Activated CD4-positive, alpha-beta T cell treated with anti-CD3 and anti-CD28 coated beads, Interleukin-2, Interleukin-6, amounts not matched to agents 100 ng/mL and 50 ng/mL, durations not matched to agents 16 hours and 8 hours (primary cell): ENCODE measurements at places on chromosomes 2 and 18.

DNA sequence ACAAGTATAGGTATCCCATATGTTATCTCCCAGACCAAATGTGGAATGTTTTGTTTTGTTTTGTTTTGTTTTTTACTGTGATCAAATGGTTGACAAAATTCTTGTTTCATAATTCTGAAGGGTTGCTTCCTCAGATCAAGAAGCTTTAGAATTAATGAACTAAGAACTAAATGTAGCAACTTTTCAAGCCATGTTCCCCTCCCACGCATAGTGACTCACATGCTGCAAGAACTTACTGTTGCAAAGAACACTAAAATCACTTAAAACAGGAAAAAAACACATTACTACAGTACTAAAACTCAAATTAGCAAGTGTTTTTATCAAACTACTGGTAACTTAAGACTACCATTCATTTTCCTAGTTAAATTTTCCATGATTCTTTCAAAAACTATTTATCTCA is 30.6 kb downstream of the HNRNPLL start:
- no peak for DNase-seq

DNA sequence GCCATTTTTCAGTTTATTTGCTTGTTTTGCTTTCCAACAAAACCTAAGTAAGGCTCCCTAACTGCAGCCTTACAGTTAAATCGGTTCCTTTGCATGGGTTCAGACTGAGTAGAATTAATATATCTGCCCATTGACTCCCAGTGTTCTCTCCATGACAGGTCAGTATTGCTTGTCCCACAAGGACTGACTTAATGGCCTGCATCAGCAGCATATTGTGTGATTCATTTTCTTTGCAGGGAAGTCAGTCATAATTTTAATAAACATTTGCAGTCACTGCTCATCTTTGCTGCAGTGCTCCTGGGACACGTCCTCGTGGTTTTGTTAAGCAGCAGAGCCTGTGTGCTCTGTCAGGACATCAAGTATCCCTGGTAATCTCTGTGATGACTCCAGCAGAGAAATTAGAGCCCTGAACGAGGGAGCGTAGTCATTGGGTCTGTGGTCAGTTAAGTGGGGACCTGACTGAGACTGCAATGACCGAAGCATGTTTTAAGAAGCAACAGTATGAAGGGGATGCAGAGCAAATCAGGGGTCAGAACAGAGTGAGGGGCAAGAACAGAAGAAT is 93.3 kb downstream of the CDH20 start:
- DNase-seq, result no peak

DNA sequence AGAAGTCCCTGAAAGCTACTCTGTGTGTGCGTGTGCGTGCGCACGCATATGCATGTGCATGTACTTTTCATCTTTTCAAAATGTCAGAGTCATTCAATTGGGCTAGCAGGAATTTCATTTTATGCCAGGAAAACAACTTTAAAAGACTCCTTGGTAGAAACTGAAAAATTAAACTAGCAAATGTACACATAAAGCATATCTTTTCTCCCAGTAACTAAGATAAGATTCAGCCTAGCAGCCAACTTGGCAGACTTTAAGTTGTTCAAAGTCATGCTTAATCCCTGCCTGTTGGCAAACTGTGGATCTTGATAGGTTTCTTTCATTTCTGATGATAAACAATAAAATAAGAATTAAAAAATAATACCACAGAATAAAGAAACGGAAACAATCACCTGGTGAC is 1129.1 kb downstream of the LRP1B start:
- DNase-seq, result no peak

GRCh38 chr18:36468161-36468560 is 170.6 kb downstream of the FHOD3 start:
- DNase-seq, result no peak

- DNase-seq, result no peak
These were observed 29.0 kb downstream of the PDE6D start for GRCh38 chr2:231752061-231752460.

- DNase-seq, result peak; percentile 45
These were observed 19.2 kb downstream of the ITGA6 start for GRCh38 chr2:172446474-172447063.

DNA sequence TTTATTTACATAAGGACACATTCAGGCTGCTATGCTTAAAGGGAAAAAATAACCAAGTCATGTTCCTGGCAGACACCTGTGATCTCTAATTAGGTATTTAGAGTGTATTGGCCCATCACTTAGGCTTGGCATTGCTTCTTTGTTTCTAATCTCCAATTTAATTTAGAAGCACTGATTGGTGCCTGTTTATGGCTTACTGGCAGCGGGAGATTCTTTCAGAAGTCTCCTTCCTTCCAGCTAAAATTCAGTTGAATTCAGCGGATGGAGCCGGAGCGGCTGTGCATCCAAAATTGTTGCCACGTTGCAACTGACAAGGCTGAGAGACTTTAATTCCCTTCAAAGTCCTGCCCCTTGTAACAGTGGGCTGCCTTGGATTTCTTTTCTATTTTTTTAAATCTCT is 66.5 kb downstream of the VWA3B start:
- DNase-seq, result no peak

DNA sequence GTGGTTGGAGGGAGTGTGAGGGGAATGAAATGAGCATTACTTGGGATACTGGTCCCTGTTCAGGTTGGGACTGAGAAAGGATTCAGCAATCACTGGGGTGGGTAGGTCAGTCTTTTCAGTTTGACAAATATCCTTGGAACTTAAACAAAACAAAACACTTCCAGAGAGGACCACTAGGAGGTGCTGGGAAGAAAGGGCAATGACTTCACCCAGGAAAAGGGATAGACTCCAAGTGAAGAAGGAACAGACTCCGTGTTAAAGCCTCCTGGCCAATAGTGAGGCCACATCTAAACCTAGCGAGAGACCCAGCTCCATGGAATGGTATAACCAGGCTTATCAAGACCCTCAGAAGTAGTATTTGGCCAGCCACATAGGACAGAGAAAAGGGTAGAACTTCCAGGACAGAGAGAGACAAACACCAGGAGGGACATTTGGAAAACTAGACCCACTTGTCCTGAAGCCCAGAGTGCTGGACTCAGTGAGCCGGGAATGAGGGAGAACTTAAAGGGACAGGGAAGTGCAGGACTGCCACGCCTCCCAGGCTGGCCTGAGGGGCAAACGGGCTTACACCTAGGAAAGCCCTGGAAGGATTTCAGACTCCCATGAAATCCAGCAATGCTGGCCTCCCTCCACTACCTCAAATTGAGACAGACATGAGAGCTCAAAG is 19.6 kb upstream of the KCNG3 start:
- DNase-seq, result peak; percentile 27

GRCh38 chr2:229066121-229066715 is 204.9 kb downstream of the PID1 start:
- no peak for DNase-seq

GRCh38 chr18:76620321-76621170 is 125.5 kb upstream of the ZNF516 start:
- peak; percentile 40 for DNase-seq

GRCh38 chr2:158926478-158926948 is 41.9 kb upstream of the TANC1 start:
- DNase-seq, result no peak

DNA sequence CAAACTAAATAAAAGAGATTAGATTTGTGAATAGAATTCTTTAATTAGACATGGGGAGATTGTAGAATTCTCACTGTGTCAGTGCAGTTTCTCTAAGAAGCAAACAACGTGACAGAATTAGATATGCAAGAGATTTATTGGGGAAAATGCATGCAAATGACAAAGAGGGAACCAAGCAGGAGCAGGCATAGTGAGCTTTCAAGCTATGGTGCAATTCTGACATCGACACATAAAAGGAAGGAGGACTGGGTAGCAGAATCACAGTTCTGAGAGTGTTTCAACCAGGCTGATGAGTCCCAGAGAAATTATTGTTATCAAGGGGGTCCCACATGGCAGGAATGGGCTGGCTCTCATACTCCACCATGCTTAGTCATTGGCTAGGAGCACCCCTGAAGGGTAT is 338.4 kb downstream of the FIGN start:
- no peak for DNase-seq

DNA sequence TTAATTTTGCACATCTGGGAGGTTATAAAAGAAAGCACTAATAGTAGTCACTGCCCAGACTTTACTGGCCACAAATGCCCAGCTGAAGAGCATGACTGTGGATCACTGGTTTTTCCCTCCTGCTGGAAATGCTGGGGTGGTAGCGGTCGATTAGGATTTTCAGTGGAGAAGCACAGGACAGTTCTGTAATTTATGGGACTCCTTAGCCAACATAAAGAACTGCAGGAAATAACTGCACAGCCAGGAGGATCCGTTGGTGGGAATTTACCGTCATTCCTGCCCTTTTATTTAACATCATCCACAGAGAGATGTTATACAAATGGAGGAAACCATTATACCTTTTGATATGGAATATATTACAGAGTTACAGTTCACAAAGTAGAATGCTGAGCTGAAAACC is 61.5 kb downstream of the TNFRSF11A start:
- DNase-seq, result no peak

GRCh38 chr18:59620381-59620780 is 76.8 kb downstream of the CCBE1 start:
- DNase-seq, result no peak

DNA sequence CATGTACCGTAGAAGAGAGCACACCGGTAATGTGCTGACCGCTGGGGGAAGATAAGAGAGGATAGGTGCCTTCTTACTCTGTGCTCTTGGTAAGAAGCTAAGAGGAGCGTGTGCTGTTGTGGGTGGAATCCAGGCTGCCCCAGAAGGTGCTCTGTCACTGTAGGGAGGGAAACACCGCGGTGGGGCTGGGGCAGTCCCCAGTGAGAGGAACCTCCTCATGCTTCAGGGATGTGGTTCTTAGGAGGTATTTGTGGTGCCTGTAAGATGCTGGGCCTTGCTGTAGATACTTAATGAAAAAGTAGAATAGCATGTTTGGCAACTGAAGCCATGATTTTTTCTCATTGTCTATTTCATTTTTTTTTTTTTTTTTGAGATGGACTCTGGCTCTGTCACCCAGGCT is 1.1 kb downstream of the COLEC11 start:
- peak; percentile 39 for DNase-seq

- no peak for DNase-seq
These were observed 180.1 kb upstream of the APCDD1 start for GRCh38 chr18:10274301-10274700.

- DNase-seq, result peak; percentile 8
These were observed 50.8 kb downstream of the EPG5 start for GRCh38 chr18:45916302-45916701.

DNA sequence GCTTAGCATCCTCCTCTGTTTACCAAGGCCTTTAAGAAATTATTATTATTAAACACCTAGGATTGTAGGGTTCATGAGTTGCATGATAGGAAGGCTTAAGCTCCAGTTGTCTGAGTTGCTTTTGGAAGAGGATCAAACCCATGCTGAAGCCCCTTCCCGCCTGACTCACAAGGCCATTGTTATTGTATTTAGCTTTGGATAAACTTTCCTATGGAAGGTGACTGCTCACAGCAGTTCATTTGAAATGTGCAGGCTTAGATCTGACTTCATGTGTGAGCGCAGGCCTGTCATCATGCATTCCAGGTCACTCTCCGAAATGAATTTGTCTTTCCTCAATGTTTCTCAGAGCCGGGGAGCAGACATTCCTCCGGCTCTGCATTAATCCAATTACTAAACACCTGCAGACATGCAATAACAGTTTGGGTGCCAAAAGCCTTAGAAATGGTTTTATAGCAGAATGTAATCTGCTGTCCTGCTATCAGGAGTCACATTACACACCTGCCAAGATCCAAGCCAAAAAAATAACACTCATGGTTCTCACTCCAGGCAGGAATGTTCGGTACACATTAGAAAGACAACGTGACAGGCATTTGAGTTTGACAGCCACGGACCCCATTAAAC is 119.9 kb downstream of the OSR1 start:
- no peak for DNase-seq

GRCh38 chr18:52582516-52582915 is 242.5 kb downstream of the DCC start:
- no peak for DNase-seq

DNA sequence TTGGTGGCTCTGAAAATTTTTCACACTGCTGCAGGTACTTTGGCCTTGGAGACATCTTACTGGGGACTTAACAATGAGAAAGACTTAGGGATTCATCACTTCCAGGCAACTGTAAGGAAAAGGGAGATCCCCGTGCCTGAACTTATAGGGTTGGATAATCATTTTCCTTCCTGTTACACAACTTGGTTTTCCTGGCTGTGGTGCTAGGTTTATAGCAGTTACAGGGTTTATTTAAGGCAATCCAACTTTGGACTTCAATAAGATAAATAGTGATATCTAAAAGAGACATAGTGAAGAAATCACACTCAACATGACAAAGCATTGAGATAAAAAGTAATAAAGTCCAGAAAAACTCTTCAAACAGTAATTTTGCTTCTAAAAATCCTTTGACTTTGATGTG is 70.2 kb upstream of the RAPH1 start:
- DNase-seq, result no peak

- peak; percentile 53 for DNase-seq
These were observed 46.3 kb upstream of the VIT start for GRCh38 chr2:36650031-36650829.

DNA sequence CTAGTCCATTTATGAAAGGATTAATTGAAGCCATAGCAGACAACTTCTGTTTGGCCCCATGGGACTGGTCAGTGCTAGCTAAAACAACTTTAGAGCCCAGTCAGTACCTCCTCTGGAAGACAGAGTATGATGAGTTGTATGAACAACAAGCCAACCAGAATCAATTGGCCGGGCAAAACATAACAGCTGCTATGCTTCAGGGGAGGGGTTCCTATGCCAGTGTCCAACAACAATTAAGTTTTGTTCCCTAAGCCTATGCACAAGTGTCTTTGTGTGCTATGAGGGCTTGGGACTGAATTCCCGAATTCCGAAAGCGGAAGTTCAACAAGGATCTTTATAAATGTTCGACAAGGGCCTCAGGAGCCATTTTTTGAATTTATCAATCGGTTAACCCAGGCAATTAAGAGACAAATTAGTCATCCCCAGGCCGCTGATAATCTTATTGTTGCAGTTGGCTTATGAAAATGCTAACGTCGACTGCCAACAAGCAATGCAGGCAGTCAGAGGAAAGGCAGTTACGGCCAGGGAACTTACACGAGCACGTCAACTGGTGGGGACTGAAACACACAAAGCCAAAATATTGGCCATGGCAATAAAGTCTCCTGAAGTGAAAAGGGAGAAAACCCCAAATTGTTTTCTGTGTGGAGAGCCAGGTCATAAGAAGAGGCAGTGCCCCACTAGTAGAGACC is 57.9 kb downstream of the ZNF638 start:
- no peak for DNase-seq

DNA sequence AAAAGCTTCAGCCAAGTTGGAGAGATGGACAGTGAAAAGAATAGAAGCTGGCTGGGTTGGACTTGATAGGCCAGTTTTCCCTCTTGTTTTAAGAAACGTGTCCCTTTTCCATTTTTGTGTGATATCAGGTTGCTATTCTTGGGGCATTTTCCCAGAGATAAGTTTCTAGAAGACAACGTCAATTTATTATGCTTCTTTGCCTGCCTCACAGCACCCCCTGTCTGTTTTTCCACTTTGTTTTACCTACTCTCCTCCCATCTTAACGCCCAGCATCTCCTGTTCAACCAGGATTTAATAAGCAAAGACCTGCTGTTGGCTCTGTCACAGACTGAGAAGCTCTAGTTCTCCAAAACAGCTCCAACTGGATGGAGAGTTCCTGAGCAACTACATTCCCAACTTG is 317.8 kb upstream of the ZNF521 start:
- no peak for DNase-seq

GRCh38 chr2:148730085-148730484 is 85.5 kb downstream of the EPC2 start:
- DNase-seq, result no peak

- DNase-seq, result no peak
These were observed 9.4 kb upstream of the ZNF512 start for GRCh38 chr2:27573452-27573851.

GRCh38 chr2:103387888-103388287 is 626.1 kb downstream of the TMEM182 start:
- DNase-seq, result no peak
